ENCODE measurements at places on chromosomes 16 and 17.

- DNase-seq, result no peak
These were observed 24.9 kb downstream of the CDRT4 start for GRCh38 chr17:15442311-15443180.

DNA sequence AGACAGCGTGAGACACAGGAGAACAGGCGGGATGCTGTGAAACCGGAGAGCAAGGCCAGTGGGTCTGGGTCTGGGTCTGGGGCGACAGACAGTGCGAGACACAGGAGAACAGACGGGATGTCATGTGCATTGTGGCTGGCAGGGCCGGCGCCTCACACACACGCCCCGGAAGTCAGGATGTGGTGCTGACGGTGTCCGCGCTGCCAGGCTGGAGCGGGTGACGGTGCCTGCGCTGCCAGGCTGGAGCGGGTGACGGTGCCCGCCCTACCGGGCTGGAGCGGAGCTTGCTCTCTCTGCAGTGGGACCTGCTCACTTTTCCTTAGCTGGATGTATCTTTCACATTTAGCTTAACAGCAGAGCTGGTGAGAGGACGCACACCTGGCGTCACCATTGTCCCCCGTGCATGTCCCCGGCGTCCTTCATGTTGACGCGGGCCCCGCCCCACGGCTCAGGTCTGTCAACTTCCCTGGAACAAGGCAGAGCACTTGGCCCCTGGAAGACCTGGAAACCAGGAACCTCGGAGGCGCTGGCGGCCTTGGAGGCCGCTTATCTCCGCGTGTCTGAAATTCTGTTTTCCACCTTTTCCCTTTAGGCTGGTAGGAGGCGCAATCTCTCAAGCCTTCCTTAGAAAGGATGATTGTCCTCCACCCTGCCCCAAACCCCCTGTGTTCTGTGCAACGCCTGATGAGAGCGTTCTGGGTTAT lies 43.0 kb upstream of the ZNF750 start:
- DNase-seq, result no peak

- no peak for DNase-seq
These were observed 2.2 kb upstream of the PHLPP2 start for GRCh38 chr16:71726476-71727315.

GRCh38 chr17:48187872-48188608 lies 80.5 kb downstream of the SNX11 start:
- no peak for DNase-seq

GRCh38 chr16:27198451-27199234 lies 4.7 kb upstream of the KDM8 start:
- DNase-seq, result no peak

DNA sequence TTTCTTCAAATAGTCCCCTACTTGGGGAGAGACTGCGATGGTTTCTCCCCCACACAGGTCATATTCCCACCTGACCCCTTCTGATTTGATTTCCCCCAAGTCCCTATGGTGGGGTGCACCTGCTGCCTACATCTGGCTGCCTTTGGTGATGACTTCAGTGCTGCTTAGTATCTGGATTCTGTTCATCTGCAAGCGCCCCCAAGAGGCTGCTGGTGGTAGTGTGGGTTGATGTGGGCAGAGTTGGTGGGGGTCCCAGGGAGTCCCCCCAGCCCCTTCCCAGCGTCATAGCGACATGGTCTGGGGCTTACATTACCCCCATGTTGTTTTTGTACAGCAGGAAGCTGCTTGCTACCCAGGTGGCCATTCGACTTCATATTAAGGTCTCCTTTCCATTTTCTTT lies 99.2 kb downstream of the NTN1 start:
- DNase-seq, result no peak

GRCh38 chr16:1863681-1864460 lies 8.1 kb downstream of the MEIOB start:
- no peak for DNase-seq

- DNase-seq, result no peak
These were observed 163.8 kb upstream of the GSE1 start for GRCh38 chr16:85449191-85449884.

GRCh38 chr17:57356153-57356718 lies 99.9 kb downstream of the MSI2 start:
- DNase-seq, result no peak

- no peak for DNase-seq
These were observed 2.8 kb upstream of the RPS15A start for GRCh38 chr16:18792836-18793433.

GRCh38 chr17:50055426-50056216 lies at the start of gene ITGA3:
Gene ITGA3, plus strand, starts transcription at chr17:50056110. Its CDS starts 330 bp downstream, at chr17:50056440.
- no peak for DNase-seq

DNA sequence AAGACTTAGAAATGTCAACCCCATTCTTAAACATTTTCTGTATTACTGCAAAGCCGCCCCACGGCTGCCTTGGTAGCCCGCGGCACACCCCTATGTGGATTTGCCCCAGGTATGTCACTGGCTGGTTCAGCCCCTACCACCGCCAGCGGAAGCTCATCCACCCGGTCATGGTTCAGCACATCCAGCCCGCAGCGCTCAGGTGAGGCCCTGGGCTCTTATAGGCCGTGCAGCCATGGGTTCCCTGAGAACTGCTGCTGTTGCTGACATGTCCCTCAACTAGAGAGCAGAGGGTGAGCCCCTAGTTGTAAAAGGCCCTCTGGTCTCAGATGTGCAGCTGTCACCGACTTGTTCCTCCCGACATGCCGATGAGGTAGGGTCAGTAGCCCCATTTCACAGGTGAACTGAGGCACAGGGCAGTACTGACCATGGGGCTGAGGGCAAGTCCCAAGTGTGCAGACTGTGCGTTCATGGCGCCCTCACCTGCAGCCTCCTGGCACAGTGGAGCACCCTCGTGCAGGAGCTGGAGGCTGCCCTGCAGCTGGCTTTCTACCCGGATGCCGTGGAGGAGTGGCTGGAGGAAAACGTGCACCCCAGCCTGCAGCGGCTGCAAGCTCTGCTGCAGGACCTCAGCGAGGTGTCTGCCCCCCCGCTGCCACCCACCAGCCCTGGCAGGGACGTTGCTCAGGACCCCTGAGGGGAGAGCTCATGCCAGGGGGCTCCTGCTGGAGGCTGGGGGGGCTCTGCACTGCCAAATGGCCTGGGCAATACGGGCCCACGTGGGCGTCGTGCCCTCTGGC lies 8.7 kb downstream of the CYBC1 start:
- no peak for DNase-seq

GRCh38 chr17:46742565-46743270 lies 75.8 kb downstream of the WNT3 start:
- DNase-seq, result no peak

DNA sequence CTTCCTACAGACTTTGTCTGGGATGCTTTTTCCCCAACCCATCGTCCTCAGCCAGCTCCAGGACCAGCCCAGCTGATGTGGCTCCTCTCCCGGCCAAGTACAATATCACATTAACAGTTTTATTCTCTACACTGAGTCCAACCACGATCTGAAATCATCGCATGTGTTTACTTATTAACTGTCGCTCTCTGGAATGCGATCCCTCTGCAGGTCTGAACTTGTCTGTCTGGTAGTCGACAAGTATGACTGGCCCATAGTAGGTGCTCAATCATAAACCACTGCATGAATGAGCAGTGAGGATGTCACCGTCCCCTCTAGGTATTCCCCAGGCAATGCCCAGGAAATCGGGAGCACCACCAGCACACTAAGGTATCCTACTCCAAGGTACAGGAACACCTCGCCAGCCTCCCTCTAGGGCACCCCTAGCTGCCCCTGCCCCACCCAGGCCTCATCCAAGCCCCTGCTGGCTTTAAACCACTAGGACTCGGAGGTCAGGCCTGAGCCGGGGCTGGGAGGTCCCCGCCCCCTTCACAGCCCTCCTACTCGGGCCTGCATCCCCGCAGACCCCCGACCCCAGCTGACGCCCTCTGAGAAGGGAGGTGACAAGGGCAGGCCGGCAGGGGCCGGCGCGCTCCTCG lies 27.7 kb downstream of the RTN4RL1 start:
- DNase-seq, result no peak

DNA sequence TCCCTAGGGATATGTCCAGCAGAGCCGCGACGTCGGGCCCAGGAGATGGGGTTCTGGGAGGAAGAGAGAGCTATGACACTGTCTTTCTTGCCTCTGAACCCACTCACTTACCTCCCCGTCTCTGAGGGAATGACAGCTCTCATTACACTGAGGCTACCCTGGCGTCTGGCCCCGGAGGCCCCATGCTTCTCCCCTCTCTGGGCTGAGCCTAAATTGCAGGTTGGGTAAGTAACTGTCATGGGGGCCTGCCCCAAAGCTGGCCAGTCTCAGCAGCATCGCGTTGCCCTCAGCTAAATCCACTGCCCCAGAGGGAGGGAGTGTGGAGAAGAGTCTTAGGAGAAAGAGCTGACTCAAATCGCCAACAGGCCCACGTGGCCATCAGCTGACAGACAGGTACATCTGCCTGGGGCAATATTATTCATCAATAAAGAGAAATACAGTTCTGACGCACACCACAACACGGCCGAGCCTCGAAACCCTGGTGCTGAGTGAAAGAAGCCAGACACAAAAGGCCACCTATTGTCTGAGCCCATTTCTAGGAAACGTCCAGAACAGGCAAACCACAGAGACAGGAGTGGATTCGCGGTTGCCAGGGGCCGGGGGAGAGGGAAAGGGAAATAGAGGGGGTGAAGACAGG lies 156.4 kb downstream of the C16orf95 start:
- no peak for DNase-seq

DNA sequence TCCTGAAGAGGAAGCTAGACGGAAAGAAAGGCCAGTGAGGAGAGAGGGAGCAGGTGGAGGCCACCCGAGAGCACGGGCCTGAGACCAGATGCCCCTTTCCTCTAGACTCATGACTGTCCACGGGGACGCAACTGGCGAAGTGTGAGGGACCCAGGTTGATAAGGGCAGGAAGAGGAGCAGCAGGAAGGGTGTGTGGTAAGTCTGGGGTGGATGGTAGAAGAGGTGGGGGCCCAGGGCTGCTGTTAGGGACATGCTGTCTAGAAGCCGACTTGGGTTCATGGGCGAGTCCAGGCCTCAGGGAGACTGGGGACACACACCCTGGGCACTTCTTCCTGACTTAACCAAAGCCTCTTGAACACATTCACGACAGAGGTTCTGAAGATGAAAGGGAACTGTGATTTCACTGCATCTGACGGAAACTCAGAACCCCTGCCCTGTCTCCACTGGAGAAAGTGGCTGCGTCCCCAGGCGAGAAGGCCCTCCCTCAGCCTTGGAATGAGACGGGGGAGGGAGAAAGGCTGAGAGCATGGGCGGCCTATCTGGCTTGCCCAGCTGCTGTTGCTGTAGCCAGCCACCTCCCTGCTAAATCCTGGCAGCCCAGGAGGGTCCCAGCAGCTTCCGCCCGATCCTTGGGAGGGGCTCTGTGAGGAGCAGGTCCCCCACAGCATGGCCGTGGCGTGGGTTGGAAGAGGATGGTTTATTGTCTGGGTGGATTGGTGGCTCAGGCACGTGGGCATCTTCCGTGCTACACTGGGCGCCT lies 6.0 kb downstream of the HIC1 start:
- no peak for DNase-seq

GRCh38 chr17:81371910-81372760 lies 23.1 kb upstream of the BAHCC1 start:
- DNase-seq, result no peak
